ENCODE measurements at places on chromosomes 7 and 10.

- no peak for DNase-seq
Measured at GRCh38 chr10:70592746-70593512, 9.6 kb downstream of the PRF1 start.

DNA sequence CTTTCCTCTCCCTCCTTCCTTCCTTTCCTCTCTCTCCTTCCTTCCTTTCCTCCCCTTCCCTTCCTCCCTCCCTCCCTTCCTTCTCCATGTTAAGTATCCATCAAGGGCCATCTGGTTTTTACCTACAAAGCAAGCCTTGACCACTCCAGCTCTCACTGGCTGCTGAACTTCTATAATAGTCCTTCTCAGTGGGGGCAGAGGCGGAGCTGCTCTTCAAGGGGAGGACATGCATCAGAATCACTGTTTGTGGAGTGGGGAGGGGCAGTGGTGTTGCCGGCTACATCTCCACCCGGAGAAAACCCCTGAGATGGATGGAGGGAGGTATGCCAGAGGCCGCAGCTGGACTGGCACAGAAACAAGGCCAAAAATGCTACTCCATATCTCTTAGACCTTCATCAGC, 25.9 kb downstream of the LAMB1 start:
- DNase-seq, result no peak

DNA sequence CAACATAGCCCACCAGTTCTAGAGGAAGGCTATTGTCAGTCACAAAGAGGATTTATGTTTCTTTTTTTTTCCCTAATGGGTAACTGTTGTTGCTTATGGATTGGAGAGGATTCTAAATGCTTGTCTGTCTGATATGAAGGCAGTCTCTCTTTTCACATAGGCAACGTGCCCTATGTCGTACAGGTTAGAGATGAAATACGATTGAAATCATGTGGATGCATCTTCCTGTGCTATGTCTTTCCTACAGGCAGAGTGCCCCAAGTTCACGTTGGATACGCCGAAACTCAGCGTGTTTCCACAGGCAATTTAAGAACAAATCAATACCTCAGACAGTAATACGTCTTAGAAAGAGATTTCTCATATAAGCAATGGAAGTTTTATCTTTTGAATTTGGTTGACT, 93.8 kb downstream of the CELF2 start:
- no peak for DNase-seq

DNA sequence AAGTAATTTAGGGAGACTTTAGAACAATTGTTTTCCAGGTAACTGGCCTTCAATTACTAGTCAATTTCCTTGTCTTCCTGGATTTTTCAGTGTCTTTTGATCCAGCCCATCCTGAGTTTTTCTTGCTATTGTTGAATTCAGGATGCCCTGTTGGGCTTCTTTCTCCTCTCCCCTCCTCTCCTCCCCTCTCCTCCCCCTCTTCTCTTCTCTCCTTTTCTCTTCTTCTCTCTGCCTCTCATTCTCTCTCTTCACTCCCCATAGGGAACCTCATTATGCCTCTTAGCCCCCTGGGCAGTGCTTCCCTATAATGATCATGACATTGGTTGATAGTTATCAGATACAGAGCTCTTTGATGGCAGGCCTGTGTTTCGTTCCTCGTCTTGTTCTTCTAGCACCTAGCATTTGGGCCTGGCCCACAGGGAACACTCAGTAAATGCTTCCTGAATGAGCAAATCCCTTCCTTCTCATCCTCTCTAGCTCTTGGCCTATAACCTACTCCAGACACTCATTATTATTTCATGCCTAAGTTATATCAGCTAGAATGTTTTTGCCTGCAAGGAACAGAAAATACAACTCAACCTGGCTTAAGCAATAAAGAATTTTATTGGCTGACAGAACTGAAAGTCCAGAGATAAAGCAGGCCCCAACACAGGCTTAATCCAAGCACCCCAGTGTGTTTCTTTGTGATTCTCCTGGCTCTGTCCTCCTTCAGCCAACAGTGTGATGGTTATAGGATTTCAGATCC, 56.8 kb downstream of the CACNB2 start:
- no peak for DNase-seq

DNA sequence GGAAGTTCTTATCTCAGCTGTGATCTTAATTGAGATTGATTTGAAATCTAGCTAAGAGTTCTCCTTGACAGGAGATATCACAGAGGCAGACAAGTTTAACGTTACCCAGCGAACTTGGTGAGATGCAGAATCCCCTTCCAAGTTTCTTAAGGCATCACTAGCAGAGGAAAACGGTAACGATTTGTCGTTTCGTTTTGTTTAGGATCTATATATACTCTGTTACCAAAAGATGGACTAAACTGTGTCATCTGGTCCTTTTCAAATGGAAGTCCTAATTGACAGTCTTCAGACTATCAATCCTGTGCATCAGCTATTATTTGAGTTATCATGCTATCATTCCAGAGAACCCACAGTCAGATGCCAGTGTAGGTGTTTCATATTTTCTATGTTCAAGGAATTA, 316.7 kb upstream of the SORCS1 start:
- no peak for DNase-seq

GRCh38 chr7:90178679-90179278, 24.5 kb downstream of the STEAP1 start:
- peak; percentile 31 for DNase-seq

- no peak for DNase-seq
Measured at GRCh38 chr10:83469728-83470331, 669.5 kb upstream of the GHITM start.

GRCh38 chr7:38881015-38881414, 28.0 kb downstream of the VPS41 start:
- no peak for DNase-seq

DNA sequence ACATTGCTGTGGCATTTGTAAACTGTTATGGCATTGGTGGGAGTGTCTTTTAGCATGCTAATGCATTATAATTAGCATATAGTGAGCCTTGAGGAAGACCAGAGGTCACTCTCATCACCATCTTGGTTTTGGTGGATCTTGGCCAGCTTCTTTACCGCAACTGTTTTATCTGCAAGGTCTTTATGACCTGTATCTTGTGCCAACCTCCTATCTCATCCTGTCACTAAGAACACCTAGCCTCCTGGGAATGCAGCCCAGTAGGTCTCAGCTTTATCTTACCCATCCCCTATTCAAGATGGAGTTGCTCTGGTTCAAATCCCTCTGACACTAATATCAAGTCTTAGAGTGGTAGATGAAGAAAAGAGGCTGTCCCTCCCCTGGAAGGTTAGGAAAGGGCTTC, 506.2 kb downstream of the GALNT17 start:
- DNase-seq, result no peak

DNA sequence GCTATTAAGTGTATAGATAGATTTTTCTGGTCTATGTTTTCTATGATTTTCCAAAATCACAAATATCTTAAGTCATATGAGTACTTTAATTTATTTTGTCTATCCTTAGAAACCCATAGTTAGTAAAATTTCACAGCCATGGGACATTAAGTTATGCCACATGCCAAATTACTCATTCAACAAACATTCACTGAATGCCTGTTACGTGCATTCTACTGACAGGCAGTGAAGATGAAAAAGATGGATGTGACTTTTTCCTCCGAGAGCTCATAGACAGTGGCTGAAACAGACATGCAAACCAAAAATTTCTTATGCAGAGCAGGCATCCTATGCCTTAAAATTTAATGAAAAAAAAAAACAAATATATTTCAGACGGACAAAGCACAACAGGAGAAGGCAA, 84.9 kb downstream of the CHRM2 start:
- DNase-seq, result no peak

GRCh38 chr7:99312316-99313203, 13.1 kb upstream of the ARPC1A start:
- DNase-seq, result peak; percentile 85

DNA sequence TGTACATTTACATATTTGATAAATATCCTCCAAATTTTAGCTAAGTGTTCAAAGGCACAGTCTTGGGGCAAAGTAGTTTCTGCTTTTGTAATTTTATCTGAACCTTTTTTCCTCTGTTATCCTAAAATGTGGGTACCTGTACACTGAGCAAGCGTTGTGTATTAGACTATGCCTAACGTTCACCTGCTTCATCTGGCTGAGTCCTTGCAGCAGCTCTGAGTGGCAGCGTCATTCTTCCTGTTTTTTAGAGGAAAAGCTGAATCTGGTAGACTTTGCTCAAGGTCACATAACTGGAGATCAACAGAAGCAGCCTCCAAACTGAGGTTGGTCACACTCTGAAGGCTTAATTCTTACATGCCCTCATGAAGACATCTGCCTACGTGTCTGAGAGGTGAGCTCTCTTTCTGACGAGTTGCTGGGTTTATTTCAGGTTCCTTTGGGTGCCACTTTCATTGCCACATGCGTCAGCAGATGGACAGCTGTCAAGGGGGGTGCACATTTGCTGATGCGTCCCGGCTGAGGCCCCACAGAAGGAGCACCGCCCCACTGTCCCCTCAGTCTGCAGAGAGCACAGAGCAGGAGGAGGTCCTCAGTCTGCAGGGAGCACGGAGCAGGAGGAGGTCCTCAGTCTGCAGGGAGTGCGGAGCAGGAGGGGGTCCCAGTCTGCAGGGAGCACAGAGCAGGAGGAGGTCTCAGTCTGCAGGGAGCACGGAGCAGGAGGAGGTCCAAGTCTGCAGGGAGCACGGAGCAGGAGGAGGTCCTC, 406.5 kb upstream of the SHH start:
- no peak for DNase-seq

GRCh38 chr7:73351447-73352167, 23.6 kb downstream of the FKBP6 start:
- no peak for DNase-seq

DNA sequence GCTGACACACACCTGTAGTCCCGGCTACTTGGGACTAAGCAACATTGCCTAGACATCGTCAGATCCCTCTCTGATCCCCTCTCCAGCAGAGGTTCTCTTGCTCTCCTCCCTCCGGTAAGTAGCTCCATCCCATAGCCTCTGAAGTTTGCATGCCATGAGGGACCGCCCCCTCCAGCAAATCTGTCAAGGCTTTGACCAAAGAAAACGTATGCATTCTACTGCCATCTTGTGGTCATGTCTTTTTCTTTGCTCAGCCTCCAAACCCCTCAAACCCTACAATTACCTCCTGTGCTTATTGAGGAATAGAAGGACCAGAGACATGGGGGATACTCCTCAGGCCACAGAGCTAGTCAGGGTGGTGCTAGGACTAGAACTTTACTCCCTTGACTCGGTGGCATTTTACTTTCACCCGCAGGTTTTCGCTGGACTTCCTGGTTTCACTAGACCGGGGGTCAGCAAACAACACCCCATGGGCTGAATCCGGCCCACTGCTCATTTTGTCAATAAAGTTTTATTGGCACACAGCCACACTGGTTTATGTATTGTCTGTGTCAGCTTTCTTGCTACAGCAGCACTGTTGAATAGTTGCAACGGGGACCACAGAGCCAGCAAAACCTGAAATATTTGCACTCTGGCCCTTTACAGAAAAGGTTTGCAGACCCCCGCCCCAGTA, 202.6 kb upstream of the FOXK1 start:
- peak; percentile 13 for DNase-seq

- DNase-seq, result no peak
Measured at GRCh38 chr7:96833676-96834453, 124.2 kb upstream of the SEM1 start.

DNA sequence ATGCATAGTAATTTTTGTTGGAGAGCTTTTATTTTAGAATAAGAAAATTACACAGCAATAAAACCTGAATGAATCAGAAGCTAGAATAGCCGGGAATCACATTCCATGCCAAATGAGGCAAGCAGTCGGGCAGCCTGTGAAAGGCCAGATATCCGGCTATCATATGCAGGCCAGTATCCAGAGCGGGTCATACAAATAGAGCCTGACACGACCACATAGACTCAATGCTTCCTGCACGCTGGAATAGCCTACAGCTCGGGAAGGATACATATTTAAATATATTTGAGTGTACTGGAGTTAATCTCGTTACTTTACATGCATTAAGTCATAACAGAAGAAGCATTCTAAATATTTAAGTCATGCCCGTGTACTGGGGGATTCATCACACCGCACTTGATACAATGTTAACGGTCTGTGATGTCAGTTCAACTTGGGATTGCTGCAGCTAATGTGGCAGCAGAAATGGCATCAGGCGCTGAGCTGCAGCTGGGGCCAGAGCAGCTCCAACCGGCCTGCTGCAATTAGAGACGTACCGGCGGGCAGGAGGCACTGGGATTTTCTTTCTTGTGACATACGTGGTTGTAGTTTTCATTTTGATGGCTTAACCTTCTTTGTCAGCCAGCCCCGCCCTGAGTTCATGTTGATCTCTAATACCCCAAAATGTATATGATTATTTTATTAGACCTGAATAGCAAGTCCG, 112.0 kb downstream of the EBF3 start:
- no peak for DNase-seq

DNA sequence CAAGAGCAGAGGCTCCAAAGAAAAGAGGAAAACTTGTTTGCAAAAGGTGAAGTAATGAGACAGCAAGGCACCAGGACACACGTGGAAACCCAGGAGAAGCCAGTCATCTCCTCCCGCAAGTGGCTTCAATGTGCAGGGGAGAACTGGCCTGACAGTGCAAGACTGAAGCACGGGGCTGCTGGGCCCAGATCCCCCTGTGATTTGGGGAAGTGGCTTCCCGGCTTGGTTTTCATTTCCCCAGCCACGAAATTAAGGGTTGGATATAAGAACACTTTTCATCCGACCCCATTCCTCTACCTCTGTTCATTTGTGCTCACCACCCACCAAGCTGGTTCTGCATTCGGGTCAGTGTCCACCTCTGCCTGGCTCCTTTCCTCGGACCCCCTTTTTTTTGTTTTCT, 306.4 kb downstream of the FGFR2 start:
- no peak for DNase-seq

- no peak for DNase-seq
Measured at GRCh38 chr10:17365402-17365801, 89.0 kb downstream of the ST8SIA6 start.

GRCh38 chr7:100075418-100075817, 6.1 kb downstream of the ZNF3 start:
- DNase-seq, result no peak

GRCh38 chr10:111474786-111475185, 398.0 kb downstream of the ADRA2A start:
- no peak for DNase-seq

GRCh38 chr10:24552346-24553016, 171.2 kb downstream of the ARHGAP21 start:
- peak; percentile 8 for DNase-seq

DNA sequence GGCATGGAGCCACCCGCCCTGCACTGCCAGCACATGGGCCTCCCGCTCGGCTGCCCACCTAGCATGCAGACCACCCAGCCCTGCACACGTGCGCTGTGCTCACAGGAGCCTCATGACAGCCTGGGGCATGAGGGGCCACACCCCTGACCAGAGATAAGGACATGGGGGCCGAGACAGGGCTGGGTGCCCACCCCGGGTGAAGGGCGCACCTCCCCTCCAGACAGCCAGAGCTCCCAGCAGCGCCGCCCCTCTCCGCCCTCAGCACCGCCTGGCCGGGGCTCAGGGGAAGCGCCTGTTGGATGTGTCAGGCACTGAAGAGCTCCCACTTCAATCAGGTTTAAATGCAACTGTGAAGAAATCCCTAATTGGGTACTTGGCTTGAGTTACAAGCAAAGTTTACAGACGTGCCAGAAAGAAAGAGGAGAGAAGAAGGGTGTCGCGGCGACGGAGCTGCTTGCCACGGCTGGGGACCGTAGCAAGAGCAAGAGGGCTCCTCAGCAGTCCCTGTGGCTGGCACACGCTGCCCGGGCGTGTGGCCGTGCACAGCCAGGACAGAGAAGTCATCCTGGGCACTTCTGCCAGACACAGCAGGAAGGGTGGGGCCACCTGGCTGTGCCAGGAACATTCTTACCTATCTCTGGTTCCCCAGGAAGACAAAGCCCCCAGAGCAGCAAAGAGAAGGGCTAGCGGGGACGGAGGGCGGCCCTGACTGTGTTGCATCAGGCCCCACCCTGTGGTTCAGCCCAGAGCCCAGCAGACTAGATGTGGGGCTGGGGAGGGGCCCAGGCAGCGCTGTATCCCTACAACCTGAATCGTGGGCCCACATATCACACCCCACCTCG, 247.4 kb downstream of the ELFN1 start:
- DNase-seq, result no peak
